Stimulated activated CD8-positive, alpha-beta memory T cell treated with anti-CD3 and anti-CD28 coated beads, Interleukin-7, amount 100 ng/mL, for 4 hours (primary cell): ENCODE measurements at places on chromosomes 1 and 21.

DNA sequence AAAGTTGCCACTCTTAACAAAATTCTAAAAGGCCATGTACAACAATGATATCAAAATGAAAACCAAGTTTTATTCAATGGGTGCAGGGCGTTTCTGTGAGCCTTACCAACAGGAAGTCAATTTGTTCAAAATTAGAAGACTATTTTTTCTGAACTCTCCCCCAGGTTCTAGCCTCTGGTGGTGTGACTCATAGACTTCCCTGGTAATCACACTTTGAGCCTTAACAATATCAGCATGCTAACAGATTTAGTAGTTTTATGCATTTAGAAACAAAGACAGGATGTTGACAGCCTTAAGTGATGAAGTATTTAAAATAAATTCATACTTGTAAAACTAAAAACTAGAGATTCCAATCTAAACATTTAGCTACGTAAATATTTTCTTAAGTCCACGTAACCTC is 88.4 kb downstream of the LRRC8C start:
- DNase-seq = peak; percentile 41

- no peak for DNase-seq
These were observed 69.6 kb downstream of the OSBPL9 start for GRCh38 chr1:51686450-51686849.

DNA sequence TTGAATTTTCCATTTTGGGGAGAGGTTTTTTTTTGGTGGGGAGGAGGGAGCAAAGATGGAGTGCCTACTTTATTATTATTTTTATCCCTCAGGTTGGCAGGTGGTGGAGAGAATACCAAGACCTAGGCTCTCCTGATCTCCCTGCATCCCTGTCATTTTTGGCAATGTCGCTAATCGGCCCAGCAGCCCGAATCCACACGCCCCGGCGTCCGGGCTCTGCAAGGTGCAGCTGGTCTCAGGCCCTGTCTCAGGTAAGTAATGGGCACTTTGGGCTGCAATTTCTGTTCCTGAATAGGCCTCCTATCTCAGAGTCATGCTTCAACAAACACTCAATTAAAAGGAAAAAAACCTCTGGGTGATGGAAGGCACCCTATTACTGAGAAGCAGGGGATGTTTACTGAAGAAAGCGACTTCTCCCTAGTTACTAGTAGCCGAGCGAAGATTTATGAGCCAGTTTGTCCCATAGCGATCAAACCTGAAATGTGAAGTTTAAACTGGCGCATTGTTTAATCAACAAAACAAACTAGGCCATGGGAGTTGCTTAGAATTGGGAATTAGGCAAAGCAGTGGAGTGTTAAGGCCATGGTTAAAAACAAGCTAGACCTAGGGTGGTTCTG is 137.8 kb downstream of the RWDD3 start:
- DNase-seq = no peak

GRCh38 chr1:206886831-206887230 is 10.4 kb upstream of the IL24 start:
- no peak for DNase-seq

DNA sequence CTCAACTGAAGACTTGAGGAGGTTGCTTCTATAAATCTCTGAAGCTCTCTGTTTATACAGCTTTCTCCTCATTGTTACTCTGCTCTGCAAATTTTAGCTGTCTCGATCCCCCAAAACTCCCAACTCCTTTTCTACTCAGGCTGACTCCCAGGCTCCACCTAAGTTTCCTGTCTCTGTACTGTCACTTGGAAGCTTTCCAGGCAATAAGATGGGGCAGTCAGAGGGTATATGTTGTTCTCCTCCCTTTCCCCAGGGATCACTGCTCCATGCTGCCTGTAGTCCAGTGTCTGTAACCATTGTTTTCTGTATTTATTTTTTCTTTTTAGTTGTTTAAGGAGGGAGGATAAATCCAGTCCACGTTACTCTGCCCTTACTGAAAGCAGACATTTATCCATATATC is 13.4 kb downstream of the TSNAX start:
- no peak for DNase-seq

- peak; percentile 63 for DNase-seq
These were observed 880 bp downstream of the PRPF38B start for GRCh38 chr1:108692724-108693655.

- DNase-seq = no peak
These were observed 2.0 kb downstream of the CR1 start for GRCh38 chr1:207497941-207498340.

- no peak for DNase-seq
These were observed 34.2 kb downstream of the CHD5 start for GRCh38 chr1:6145864-6146410.

DNA sequence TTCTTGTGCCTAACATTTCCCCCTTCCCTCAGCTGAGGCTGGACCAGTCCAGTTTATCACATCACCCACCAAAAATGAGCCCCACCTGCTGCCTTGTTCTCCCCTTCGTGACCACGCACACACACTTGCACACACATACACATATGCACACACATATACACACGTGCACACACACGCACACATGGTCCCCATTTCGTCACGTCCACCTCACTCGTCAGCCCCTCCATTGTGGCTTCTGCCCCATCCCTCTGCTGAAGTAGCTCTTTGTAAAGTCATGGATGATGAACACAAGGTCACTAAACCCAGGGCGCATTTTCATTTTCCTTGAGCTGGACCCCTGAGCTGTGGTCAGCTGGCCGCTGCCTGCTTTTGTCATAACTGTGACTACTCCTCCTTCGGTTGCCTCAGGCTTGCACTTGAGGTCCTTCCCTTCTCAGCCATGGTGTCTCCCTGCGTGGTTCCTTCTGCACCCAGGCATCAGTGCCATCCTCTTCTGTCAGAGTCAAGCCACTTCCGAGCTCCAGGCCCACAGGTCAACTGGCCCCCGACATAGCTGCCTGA is 93.8 kb downstream of the SYT2 start:
- no peak for DNase-seq

DNA sequence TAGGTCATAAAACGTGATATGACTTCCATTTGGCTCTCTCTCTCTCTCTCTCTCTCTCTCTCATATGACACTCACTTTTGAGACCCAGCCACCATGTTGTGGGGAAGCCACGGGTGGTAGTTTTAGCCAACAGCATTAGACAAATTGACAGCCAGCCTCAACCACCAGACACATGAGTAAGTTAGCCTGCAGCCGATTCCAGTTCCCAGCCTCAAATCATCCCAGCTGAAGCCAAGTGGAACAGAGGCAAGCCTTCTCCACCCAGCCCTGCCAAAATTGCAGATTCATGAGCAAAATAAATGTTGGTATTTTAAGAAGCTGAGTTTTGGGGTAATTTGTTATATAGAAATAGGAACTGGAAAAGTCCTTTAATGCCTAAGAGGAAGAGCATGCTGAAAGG is 98.0 kb upstream of the DNAH14 start:
- no peak for DNase-seq

GRCh38 chr1:155083865-155084721 is 5.5 kb downstream of the EFNA3 start:
- DNase-seq = no peak

DNA sequence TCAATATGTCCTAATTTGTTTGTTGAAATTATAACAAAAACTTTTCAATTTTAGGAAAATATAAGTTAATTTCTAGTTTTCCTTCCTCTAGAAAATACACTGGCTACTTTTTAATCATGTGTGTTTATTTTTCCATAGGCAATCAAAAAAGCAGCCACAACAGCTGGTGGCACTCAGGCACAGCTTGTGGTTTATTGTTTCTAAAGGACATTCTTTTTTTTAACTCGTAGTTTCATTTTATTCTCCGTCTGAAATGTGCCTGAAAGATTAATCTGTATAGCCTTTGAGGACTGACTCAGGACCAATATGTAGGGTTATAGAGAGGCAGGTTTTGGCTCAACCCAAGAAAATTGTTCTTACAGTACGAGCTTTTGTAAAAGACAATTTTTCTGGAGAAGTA is 20.7 kb upstream of the STX12 start:
- no peak for DNase-seq

GRCh38 chr1:209761011-209761635 is 5.3 kb downstream of the TRAF3IP3 start:
- no peak for DNase-seq
